ENCODE measurements at places on chromosomes 6 and 20.

DNA sequence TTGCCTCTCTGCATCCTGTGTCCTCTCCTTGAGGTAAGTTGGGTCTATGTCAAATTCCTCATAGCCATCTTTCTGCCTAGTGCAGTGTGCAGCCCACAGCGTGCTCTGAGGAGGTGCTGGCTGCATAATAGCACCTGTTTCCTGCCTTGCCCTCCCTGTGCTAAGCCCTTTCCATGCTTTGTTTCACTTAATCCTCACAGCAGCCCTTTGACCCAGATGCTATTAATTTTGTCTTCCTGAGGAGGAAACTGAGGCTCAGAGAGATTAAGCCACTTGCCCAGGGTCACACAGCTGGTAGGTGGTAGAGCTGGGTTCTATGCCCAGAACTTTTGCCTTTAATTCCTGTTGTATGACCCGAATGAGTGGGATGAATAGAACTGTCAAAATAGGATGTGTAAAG is 13.5 kb downstream of the FAM83D start:
- DNase-seq: no peak

- peak; percentile 48 for DNase-seq
Measured at GRCh38 chr6:157461000-157461915, 80.3 kb downstream of the ZDHHC14 start.

DNA sequence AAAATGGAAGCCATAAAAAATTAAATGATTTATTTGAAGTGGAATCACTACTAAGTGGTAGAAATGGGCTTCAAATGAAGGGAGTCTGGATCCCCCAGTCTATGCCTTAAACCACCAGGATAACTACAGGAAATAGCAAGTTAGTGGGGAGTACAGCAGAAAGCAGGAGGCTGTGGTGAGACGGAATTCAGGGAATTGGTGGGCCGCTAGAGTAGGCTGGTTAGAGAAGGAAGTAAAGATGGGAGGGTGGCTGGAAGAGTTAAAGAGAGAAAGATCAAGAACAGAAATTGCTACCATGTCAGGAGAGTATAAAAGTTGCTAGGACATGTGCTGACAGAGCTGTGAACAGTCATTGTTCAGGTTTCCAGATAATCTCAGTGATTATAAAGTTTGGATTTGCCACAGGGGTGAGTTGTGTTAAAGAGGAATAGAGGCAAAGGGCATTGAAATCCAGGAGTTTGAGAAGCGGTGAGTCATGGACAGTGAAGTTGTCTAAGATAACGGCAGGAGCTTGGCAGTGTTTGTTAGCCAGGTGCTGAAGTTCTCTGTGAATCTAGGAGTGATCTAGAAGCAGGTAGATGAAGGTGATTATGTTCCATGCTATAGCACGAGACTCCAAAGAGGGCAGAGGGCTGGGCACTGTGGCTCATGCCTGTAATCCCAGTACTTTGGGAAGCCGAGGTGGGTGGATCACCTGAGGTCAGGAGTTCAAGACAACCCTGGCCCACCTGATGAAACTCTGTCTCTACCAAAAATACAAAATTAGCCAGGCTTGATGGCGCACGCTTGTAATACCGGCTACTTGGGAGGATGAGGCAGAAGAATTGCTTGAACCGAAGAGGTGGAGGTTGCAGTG is 13.7 kb upstream of the HINT3 start:
- no peak for DNase-seq

GRCh38 chr20:51545515-51545914 is 3.0 kb upstream of the NFATC2 start:
- DNase-seq: no peak

DNA sequence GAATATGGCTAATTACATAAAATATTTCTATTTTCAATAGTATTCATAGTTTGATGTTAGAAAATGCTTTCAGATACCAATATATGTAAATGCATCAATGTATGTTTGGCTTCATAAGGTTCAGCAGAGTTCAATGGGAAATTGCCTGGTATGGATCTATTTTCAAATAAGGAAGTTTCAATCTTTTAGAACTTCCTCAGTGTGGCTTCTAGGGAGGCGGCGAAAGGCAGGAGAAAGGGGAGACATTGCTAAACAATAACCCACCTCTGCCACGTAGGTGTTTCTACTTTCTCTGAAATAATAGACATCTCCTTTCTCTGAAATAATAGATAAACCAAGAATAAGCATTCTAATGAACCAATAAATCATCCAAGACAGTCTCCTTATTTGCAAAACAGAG is 237.7 kb upstream of the RAB32 start:
- no peak for DNase-seq

GRCh38 chr6:91719414-91719813 is 1132.5 kb upstream of the MAP3K7 start:
- DNase-seq: no peak

DNA sequence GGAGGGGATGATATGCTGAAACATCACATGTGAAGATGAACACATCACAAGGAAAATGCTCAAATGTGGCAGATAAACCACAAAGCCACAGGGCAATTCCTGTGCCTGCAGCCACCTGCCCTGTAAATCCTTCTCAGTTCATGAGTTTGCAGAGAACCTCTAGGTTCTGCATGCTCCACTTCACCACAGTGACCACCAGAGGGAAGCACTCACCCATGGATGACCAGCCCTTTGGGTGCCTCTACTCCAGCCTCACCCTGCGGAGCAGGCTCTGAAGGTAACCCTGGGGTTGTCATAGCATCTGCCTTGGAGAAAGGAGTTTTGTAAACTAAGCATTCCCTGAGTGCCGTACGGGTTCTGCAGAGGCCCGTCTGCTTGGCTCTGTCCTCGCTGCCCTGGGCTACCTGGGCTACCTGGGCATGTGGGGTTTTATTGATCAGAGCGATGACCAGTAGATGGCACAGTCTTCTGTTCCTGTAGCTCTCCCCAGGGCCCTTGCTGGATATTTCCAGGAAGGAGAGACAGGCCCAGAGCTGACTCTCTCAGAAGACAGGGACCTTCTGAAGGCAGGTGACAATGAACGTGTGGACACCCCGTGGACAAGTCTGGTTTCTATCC is 31.7 kb upstream of the CST1 start:
- peak; percentile 39 for DNase-seq

DNA sequence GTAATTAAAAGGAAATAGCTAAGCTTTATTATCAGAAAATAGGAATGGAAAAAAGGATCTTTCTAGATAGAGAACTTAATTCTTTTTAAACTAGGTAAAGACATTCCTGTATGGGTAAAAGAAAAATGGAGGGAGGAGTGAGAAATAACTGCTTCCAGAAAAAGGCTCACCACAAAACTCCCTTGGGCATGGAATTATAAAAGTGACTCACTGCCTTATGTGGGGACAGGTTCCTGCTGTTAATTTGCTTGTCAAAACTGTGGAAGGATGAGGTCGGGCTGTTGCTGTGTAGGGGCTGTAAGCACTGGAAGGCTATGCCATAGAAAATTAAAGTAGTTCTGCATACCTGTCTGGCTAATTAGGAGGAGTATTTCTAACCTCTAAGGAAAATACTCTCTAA is 158.7 kb downstream of the UBE3D start:
- DNase-seq: peak; percentile 23

GRCh38 chr20:796921-797320 is 28.6 kb upstream of the SLC52A3 start:
- DNase-seq: no peak

GRCh38 chr20:24580855-24581254 is 111.4 kb downstream of the SYNDIG1 start:
- no peak for DNase-seq
